ENCODE measurements at places on chromosomes 6 and 20.

GRCh38 chr6:144194293-144194810, 44.0 kb downstream of the STX11 start:
- DNase-seq, result no peak

DNA sequence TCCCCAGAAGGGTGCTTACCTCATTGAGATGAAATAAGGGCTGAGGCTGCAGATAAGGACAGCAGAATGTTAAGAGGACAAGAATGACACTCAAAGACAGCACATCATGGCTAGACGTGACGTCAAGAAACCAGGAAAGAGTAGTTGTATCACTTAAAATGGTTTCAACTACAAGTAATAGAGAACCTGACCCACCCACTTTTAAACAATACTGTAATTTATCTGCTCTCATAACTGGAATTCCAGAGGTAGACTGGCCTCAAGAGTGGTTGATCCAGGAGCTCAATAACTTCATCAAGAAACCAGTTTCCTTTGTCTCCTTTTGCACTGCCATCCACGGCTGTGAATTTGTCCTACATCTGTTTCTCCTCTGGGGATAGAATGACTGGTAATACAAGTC, 187.1 kb downstream of the EYA4 start:
- DNase-seq, result no peak

DNA sequence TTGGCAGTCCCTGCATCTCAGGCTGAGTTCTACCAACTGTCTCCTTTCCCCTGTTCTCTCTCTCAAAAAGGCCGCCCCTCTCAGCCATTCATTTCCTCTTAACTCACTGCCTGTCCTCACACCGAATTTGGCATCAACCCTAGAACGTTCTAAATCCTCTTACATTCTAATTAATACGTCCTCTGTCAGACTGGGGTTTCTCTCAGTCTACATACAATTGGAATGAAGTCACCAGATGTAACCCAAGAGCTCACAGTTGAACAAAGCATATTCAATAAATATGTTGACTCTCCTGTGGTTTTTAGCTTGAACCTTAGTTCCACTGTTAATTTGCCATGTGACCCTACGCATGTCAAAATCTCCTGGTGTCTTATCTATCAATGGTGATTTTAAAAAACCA, 269.6 kb downstream of the CLIC5 start:
- no peak for DNase-seq

DNA sequence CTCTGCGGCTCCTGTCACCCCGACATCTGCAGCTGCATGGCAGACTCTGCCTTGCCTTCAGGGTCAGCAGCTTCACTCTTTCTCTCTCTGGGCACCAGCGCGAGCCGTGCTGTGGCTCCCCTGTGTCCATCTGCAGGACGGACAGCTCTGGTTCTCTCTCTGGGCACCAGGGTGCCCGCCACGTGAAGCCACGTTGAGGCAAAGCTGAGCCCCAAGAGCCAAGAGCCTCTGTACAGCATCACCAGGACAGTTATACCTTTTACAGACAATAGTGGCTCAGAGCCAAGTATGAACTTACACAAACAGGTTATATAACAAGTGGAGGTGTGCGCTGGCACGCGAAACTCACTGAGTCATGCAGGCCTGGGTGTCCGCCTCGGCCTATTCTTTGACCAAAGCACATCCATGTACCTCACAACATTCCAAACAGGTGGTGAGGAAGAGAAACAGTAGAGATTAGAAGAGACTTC, 50.8 kb downstream of the FAM50B start:
- no peak for DNase-seq

DNA sequence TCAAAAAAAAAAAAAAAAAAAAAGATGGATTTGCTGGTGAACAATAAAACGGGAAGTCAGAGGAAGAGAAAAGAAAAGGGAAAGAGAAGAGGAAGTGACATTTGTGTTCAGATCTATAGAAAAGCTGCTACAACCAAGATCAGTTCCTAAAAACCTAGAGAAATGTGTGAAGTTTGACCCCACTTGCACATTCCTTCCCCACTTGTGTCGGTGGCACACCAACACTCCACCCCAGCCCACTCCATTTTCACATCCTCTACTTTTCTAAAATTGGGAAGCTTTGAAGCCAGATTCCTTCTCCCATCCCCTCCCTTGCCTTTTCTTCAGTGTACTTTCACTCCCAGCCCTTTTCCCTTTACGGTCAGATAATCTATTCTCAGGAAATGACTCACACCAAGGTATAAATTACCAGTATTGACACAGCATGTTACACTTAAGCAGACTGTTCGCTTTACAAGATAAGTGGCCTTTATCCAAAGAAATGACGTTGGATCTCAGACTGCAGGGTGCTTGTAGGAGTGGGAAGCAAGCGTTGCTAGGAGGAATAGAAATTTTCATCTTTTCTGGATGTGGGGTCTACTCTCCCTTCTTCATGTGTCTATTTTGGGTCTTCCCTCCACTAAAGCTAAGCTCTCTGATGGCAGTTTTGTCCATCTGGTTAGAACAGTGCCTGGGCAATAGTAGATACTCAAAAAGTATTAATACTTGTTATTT, 92.5 kb upstream of the ADGRF1 start:
- DNase-seq, result no peak

DNA sequence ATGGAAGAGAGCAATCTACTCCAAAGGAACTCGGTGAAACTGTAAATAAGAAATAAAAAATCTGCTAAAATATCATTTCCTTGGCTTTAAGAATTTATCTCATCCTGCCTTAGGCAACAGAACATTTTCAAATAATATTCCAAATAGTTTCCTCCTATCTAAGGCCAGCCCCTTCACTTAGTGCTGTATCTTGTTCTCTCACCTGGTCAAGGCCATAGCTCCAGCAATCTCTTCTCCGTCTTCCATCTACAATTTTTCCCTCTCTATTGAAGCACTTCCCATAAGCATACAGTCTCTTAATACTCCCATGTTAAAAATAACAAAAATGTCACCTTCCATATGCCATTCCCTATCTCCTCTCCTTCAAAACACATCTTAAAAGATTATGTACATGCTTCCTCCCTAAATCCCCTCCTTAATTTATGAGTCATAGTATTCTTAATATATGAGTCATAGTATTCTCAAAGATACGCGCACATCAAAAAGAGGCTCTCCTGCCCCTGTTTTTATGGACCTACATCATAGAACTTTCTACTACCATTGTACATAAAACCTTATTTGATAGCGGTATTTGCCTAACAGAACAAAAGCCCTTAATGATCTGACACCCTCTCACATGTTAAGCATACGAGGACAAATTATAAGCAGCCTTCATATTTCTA, 146.9 kb downstream of the PDE10A start:
- no peak for DNase-seq

DNA sequence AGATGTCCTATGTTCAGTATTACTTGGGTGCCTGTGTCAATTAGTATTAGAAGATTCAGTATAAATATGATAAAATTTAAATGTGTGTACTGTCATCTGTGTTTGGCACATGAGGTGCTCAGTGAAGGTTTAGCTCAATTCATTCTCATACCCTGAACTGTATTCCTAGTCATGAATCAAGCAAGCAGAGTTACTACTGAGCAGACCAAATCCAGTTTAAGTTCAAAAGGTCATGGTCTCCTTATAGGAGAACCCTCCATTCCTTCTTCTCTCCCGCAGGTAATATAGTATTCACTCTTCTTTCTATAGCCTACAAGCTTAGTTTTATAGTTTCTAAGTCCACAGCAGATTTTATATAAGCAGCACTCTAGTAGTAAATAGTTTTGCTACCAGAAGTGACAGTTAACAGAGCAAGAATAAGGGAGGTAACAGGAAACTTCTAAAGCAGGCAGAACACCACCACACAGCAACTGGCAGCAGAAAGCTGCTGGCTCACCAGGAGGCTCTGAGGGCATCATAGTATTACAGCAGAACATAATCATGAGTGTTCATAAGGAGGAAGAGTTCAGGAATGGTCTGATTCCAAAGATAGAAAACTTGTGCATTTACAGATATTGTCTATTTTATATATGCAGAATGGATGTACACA, 133.2 kb downstream of the SLC16A10 start:
- DNase-seq, result no peak

- DNase-seq, result no peak
Observed at GRCh38 chr6:116396441-116396840, 25.7 kb downstream of the DSE start.

DNA sequence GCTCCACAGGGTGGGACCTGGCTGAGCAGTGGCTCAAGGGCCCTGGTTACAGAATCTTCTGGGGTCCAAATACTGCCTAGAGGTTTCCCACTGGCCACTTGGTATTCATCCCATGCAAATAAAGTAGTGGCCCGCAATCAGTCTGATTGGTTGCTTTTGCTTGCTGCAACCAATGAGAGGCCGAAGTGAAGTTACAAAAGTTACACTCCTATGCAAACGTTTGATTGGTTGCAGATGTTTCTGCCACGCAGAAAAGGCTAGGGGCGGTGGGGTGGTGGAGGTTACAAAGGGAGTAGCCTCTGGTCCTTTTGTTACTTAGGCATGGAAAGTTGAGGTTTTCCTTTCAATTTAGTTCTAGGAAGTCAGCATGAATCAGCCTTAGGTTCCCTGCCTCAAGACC, 3.6 kb upstream of the NHLRC1 start:
- DNase-seq, result no peak

- DNase-seq, result no peak
Observed at GRCh38 chr6:105872249-105872648, 213.9 kb upstream of the PRDM1 start.

GRCh38 chr6:21323577-21323976, 270.0 kb upstream of the SOX4 start:
- no peak for DNase-seq

DNA sequence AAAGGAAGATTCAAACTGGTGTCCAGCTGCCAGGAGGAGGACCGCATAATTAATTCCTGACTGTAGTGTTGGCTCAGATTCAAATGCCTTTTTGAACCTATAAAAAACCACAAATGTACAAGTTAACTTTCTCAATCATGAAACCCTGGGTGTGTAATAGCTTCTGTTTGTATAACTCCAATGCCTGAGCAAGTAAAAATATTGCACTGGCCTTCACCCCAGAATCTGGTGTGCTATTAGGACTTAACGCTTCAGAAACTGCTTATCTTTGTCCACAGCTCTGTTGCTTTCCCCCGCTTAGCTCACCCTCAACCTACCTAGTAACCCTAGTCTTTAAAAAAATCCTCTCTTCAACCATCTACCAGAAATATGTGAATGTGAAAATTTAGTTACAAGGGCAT, 119.1 kb upstream of the MAP7 start:
- no peak for DNase-seq

DNA sequence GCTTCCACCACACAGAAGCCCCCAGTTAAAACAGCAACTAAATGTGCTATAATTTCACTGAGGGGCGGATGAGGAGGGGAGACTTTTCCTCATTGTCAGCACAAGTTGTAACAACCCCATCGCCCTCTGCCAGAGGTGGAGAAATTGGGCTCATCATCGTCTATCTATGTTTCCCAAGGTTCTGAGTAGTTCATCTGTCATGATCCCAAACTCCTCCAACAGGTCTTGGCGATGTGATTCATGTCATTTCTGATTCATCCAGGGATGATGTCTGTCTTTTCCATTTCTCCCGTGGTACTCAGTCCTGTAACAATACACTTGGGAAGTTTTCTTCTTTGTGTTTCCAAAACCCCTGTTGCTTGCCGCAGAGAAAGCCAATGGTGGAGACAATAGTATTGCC, 51.0 kb downstream of the TFAP2A start:
- no peak for DNase-seq

GRCh38 chr20:41738604-41739206, 120.5 kb upstream of the CHD6 start:
- no peak for DNase-seq

DNA sequence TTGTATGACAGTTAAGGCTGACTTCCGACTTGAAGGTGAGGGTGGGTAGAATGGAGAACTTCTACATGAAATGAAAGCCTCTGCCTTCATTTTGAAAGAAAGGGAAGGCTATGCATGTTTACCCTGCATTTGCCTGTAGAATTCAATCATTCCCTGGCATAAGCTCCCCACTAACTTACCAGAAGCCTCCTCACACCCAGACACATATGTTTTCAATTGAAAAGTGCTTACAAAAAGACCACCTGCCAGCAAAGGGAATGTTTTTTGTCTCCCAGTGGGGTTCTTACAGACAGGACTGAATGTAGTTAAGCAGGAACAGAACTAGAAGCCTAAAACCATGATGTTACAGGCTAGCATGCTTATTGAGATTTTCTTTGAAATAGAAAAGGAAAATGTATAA, 392.1 kb upstream of the HSF2 start:
- no peak for DNase-seq

GRCh38 chr6:150276168-150276936, 92.5 kb upstream of the IYD start:
- DNase-seq, result no peak

- DNase-seq, result no peak
Observed at GRCh38 chr6:11865680-11866300, 87.2 kb upstream of the ADTRP start.

DNA sequence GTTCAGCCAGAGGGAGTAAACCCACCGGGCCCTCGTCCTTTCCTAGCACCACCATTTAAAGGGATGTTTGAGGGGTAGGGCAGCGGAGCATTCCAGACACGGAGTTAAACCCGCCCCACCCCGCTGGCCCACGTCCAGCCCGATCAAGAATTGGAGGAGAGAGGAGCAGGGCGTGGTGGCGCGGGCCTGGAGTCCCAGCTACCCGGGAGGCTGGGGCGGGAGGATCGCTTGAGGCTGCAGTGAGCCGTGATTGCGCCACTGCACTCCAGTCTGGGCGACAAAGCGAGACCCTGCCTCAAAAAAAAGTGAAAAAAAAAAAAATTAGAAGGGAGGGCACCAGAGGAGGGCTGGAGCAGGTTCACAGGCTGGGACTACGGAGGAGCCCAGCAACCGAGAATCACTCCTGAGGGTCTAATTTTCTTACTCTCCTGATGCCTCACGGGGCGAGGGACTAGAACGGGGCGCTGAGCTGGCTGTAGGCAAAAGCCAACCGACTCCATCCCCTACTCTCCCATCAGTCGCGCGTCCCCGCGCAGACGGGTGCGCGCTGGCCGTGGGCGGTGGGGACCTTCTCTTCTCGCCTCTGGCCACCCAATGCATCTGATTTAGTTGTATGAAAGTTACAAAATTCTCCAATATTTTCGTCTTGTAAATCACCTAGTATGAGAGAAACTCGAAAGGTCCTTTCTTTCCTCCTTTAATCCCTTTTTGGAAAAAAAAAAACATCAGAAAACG, 6.1 kb upstream of the HSPA1B start:
- peak; percentile 74 for DNase-seq

GRCh38 chr6:151018911-151019782, 153.6 kb downstream of the MTHFD1L start:
- no peak for DNase-seq

DNA sequence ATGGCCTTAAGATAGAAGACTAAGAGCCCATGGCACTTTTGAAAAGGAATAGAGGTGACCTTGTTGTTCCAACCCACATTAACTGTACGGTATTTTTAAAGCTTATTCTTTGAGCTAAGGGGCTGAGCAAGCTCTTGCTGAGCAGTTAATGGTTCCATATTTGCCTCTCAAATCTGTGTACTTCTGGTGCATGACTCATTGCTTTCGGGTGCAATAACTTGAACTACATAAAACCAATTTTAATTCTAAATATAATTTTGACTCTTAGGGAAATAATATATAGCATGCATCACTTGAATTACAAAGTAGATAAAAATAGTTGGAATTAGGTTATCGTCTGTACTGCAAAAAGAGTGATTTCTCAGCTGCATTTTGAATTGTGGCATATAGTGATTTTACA, 348.1 kb upstream of the CITED2 start:
- no peak for DNase-seq

- no peak for DNase-seq
Observed at GRCh38 chr6:166640342-166641043, 13.4 kb upstream of the RPS6KA2 start.

GRCh38 chr20:25056690-25057233, 1.2 kb downstream of the ACSS1 start:
- no peak for DNase-seq

- DNase-seq, result no peak
Observed at GRCh38 chr6:11214901-11215300, 17.6 kb downstream of the NEDD9 start.
